ENCODE measurements at places on chromosomes 2 and 18.

- no peak for DNase-seq
These were observed 23.1 kb downstream of the PPM1B start for GRCh38 chr2:44191739-44192138.

DNA sequence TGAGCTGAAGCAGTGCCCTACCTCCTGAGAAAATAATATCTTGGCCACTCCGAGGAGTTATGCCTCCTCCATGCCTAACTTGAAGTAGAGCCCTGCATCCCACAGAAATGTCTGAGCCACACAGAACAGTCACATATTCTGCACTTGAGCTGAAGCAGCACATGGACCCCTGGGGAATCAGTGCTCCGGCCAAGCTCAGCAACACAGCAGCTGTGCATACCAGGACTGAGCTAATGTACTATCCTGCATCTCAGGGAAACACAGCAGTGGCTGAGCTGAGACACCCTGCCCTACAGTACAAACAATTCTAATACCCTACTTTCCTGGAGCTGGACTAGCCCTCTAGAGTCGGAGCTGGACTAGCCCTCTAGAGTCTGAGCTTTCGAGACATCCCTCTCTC, 166.9 kb downstream of the ZNF516 start:
- no peak for DNase-seq

GRCh38 chr2:3493615-3494007, 25.7 kb downstream of the ADI1 start:
- DNase-seq = no peak

GRCh38 chr2:115678129-115678528, 1235.7 kb downstream of the DPP10 start:
- no peak for DNase-seq

DNA sequence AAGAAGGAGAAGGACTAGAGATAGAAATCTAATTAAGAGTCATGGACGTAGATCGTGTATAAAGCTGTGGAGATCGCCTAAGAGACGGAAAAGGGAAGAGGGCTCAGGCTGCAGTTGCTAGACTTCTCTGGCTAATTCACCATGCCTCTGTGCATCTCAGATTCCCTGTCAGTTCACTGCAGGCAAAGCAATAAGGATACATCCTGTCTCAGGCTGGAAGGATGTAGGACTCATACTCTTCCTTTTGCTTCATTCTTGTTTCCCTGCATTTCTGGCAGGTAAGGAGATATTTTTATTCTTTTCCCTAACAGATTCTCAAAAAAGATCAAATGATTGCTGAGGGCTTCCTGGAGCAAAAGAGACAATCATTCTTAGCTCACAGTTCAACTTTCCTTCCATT, 112.5 kb downstream of the AP1S3 start:
- no peak for DNase-seq

DNA sequence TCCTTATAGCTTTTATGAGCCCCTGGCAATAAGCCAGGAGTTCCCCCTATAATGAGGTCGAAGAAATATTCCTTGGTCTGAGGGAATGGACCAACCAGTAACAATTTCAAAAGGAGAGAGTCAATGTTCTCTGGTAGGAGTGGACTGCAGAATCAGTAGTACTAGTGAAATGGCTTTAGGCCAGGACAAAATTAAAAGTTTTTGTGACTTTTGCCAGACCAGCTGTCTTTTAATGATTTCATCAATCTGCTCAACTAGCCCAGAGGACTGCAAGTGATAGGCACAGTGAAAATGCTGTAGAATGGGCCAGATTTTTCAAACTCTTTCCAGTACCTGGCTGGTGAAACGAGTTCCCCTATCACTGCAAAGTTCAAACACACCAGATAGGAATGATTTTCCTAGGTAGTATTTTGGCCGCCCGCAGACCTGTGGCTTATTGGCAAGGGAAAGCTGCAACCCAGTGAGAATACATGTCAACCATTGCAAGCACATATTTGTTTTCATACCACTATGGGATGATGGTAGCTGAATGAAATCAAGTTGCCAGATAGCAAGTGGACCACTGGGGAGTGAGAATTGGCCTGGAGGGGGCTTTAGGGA, 45.5 kb downstream of the CERS6 start:
- no peak for DNase-seq

DNA sequence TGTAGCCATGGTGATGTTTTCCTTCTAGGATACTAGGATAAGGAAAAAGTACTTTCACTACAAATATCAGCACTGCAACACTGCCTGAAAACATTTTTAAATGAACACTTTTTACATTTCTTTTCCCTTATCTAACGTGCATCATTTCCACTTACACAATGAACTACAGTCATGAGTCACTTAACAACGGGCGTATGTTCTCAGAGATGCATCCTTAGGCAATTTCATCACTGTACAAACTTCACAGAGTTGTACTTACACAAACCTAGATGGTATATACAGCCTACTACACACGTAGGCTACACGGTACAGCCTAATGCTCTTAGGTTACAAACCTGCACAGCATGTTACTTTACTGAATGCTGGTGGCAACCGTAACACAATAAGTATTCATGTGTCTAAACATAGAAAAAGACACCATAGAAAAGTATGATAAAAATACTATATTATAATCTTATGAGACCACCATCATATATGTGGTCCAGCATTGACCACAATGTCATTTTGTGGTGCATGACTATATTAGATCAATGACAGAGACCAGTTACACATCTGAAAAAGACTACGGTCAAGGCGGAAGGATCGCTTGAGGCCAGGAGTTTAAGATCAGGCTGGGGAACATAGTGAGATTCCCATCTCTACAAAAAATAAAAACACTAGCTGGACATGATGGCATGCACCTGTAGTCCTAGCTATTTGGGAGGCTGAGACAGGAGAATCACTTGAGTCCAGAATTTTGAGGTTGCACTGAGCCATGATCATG, 39.8 kb downstream of the WDR33 start:
- no peak for DNase-seq

GRCh38 chr18:64674694-64675093, 525.8 kb upstream of the LINC00305 start:
- no peak for DNase-seq

GRCh38 chr2:121343191-121343590, 58.2 kb upstream of the TFCP2L1 start:
- DNase-seq = no peak
